ENCODE measurements at places on chromosomes 7 and 10. TPM values are rescaled to one million over a fixed set of nuclear protein-coding genes. Genes with fewer than 3 reads are reported as not detected.

GRCh38 chr7:120825152-120825551 is 32.8 kb downstream of the TSPAN12 start:
- no peaks in the 10 kb centered on the region for H3K4me1 ChIP-seq
- H3K27me3 ChIP-seq: 0 out of 2 replicates have a peak, but pooled peaks cover under 1% of the 10 kb centered on the region
- no peaks in the 10 kb centered on the region for H3K36me3 ChIP-seq
- DNase-seq: no peak
- H3K27ac ChIP-seq: no peak overlapping the region

Gene ABCB4
- total RNA-seq: 15.0 TPM

DNA sequence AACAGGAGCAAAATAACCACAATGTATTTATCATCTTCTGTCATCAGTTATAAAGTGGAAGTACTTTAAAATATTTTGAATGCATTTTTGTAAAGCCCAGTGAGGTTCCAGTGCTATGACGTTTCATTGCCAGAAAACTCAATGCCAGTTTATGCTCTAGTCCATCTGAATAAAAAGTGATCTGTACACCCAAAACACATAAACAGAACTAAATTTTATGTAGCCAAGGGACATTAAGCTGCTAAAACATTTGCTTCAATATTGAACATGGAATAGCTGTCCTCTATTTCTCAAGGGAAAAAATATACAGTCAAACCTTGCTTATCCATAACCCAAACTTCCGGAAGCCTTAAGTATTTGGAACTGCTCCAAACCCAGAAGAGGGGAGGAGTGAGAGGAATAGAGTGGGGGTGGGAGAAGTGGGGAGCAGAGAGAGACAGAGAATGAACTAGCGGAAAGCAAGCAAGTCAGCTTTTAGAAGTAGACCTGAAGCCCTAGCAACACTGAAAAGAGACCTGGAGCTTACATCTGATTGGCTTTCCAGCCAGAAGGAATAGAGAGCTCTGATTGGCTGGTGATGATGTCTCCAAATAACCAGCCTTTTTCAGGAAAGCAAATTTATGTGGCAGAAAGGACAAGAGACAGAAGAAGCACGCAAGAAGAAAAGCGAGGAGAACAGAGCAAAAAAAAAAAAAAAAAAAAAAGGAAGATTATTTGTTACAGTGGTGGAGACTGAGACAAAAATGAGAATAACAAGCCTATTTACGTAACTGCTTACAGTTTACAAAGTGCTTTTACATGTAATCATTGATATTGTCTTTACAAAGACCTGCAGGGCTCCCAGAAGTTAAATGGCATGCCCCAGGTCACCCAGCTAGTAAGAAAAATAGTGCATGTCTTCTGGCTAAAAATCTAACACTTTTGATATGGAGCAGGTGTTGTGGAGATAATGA is 196.0 kb downstream of the RNLS start:
- no peaks in the 10 kb centered on the region for H3K4me1 ChIP-seq
- DNase-seq: no peak
- no peak overlapping the region for H3K4me3 ChIP-seq
- no peaks in the 10 kb centered on the region for H3K36me3 ChIP-seq

DNA sequence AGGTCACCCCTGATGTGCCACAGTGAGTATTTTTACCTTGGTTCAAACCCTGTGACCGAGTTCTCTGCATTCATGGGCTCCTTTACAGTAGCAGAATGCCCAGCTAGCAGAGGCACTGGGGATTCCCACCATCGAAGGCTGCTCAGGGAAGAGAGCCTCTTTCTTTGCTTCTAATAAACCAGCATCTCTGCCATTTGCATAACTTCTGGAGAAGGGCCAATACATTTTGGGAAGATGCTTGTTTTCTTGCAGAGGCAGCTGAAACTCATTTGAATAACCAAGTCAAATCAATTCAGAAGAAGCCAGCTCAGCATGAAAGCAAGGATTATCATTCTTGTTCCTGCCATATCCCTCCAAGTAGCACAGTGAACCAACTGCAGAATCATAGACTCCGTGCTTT is 82.9 kb upstream of the WDR11 start:
- DNase-seq: no peak
- H3K36me3 ChIP-seq: no peaks in the 10 kb centered on the region
- no peaks in the 10 kb centered on the region for H3K27me3 ChIP-seq
- H3K4me3 ChIP-seq: no peak overlapping the region
- no peaks in the 10 kb centered on the region for H3K4me1 ChIP-seq

- no peaks in the 10 kb centered on the region for H3K36me3 ChIP-seq
- no peak overlapping the region for H3K4me3 ChIP-seq
- no peak for DNase-seq
Measured at GRCh38 chr7:7848246-7848645, 120.3 kb upstream of the GLCCI1 start.

Gene EPHB6
- 0.82 TPM for total RNA-seq

GRCh38 chr7:37342688-37343471 is 105.8 kb downstream of the ELMO1 start:
- H3K27ac ChIP-seq: no peak overlapping the region
- H3K4me3 ChIP-seq: no peak overlapping the region
- DNase-seq: no peak
- no peaks in the 10 kb centered on the region for H3K27me3 ChIP-seq

DNA sequence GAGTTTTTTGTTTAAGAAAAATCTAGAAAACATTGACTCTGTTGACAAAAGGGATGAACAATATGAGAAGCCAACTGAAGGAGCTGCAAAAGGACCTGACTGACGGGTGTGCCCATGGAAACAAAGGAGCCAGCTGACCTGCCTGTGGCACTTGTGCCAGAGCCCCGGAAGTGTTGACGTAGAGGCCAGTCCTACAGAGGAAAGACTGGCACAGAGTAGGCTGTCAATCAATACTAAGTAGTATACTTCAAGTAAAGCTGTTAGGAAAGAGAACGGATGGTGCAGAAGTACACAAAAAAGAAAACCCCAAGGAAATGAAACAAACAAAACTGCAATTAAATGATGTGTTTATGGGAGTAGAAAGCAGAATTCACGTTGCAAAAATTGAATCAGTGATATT is 19.0 kb upstream of the ABI1 start:
- no peaks in the 10 kb centered on the region for H3K36me3 ChIP-seq
- H3K4me1 ChIP-seq: no peaks in the 10 kb centered on the region
- no peak overlapping the region for H3K27ac ChIP-seq
- peaks cover 3% of the 10 kb centered on the region for H3K27me3 ChIP-seq
- no peak for DNase-seq

- no peaks in the 10 kb centered on the region for H3K36me3 ChIP-seq
- no peak for DNase-seq
- H3K4me3 ChIP-seq: no peak overlapping the region
- peaks cover 10% of the 10 kb centered on the region for H3K4me1 ChIP-seq
- no peak overlapping the region for H3K27ac ChIP-seq
Measured at GRCh38 chr7:4882169-4883032, 1.1 kb downstream of the RADIL start.

- no peaks in the 10 kb centered on the region for H3K4me1 ChIP-seq
- H3K4me3 ChIP-seq: no peak overlapping the region
- no peaks in the 10 kb centered on the region for H3K36me3 ChIP-seq
- H3K27me3 ChIP-seq: no peaks in the 10 kb centered on the region
- H3K27ac ChIP-seq: no peak overlapping the region
Measured at GRCh38 chr7:111018960-111019736, 71.8 kb upstream of the LRRN3 start.

Measured in SJSA1 (cell line).